ENCODE measurements at places on chromosomes 2 and 18.

GRCh38 chr18:13211534-13211933, 7.0 kb upstream of the LDLRAD4 start:
- no peak for DNase-seq

DNA sequence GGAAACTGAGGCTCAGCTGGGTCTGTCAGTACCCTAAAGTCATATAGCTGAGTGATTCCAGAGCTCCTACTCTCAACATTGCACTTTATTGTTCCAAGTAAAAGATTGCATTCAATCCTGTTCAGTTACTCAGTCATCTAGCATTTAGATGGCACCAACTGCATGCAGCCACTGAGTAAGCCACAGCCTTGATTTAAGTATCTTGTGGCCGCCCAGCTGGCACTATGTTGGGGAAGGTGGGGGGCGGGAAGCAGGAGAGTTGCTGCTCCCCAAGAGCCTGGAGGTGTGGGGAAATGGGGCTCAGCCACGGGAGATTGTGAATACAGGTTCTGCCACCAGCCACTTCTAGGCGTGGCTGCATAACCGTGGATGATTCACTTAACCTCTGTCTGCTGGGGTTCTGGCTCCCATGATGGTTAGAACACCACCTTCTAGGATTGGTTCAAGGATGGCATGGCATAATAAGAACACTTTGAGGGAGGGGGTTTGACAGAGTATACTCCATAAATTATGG, 17.1 kb downstream of the ZFP36L2 start:
- no peak for DNase-seq

DNA sequence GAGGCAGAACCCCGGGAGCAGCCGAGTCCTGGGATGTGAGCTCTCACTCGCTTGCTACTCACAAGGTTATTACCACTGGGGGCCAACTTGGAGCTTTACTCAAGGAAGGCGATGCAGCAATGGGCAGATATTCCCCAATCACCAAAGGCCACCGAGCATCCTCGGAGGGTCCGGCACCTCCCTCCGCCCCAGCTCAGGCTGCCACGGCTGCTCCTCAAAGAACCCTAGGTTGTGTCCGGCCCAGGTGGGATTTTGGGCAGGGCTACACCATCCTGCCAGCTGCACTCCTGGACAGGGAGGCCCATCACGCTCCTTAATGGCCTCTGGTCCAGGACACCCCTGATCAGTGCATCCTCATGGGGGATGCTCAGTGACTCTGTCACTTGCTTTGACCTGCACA, 24.8 kb downstream of the FBLN7 start:
- no peak for DNase-seq

GRCh38 chr2:127275356-127275755, 18.6 kb downstream of the ERCC3 start:
- DNase-seq: no peak

GRCh38 chr2:176814740-176815367, 397.7 kb upstream of the HNRNPA3 start:
- DNase-seq: no peak

- no peak for DNase-seq
Measured at GRCh38 chr18:28974504-28974903, 797.6 kb upstream of the CDH2 start.

DNA sequence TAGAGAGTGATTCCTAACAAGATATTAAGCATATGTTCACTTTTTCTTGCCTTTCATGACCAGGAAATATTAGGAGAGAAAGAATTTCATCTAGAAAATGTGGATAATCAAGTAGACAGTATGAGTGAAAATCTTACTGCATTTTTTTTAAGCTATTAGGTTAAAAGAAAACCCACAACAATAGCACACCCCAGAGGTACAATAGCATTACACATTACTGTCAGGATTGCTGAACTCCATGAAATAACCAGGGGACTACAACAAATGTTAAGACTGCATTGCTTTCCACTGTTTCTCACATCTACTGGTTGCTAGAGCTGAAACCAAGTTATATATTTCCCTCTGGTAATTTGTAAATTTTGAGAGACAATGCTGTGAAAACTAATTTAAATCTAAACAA, 33.7 kb downstream of the KLF7 start:
- DNase-seq: no peak
